GM12878 (cell line): ENCODE measurements at places on chromosomes 3 and 15.

- no peak for DNase-seq
Observed at GRCh38 chr3:138426211-138426610, 8.2 kb upstream of the ESYT3 start.

DNA sequence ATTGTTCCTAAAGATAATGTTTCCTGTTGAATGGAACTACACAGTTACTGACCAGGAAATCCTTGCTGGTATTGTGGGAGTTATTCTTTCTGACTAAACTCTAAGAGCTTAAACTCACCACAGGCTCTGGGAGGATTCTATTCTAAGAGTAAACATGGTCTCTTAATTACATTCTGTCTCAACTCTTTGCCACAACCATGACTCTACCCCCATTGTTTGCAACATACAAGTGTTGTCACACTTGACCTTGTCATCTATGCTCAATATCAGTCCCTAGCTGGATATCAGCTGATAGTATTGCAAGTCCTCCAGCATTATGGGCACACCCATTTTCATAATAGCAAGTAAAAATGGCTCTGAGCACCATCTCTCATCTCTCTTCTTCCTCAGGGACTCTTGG, 29.6 kb upstream of the SECISBP2L start:
- DNase-seq, result no peak

- no peak for DNase-seq
Observed at GRCh38 chr3:25265284-25265683, 162.8 kb upstream of the RARB start.

DNA sequence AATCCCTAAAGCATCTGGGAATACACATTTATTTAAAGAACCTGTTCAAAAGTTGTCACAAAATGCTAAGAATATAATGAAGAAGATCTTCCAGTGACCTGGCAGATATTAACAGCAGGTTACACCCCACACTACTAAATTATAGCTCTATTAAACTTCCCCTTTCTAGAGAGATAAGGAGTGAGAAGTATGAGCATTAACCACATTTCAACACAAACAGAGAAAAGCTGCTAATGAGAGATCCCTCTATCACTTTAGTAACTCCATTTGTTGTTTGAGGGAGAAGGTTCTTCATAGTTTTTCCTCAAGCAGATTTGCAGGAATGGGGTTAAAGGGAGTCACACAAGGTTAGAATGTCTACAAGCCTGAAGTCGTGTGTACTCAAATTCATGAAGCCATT, 3.6 kb downstream of the COL8A1 start:
- DNase-seq, result no peak

GRCh38 chr3:23751212-23751723, 54.5 kb upstream of the UBE2E1 start:
- no peak for DNase-seq

DNA sequence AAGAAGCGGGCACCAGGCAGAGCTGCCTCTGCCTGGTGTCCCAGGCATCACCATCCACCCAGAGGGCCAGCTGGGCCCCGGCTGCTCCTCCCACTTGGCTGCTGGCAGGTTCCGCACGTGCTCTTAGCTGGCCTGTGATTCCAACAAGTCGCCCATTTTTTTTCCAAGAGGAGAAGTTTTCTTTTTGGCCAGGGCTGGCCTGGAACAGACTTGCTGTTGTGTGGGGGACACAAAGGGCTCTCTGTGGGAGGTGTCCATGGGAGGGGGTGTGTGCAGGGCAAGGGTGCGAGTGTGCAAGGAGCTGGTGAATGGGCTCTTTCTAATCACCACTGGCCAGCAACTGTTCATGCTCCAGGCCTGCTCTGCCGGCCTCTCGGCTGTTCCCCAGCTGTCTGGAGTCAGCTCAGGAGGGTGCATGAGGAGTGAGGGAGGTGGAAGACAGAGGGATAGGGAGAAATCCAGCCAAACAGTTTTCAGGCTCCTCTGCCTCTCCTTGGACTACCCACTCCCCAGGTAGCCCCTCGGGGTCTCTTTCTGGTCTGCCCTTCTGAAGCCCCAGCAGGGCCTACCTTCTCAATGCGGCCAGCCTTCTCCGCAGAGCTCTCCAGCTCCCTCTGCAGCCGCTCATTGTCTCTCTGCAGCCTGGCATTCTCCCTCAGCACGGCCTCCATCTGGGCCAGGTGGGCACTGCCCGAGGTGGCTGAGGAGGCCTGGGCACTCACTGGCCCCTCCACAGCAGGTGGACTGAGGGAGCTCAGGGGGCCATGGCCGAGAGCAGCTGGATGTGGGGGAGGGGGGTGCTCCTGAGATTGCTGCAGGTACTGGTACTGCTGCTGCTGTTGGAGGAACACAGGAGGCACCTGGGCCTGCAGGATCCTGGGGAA, 7.1 kb downstream of the AMOTL2 start:
- no peak for DNase-seq
